ENCODE measurements at places on chromosomes 11 and 22. TPM values are rescaled to one million over a fixed set of nuclear protein-coding genes. Genes with fewer than 3 reads are reported as not detected.

DNA sequence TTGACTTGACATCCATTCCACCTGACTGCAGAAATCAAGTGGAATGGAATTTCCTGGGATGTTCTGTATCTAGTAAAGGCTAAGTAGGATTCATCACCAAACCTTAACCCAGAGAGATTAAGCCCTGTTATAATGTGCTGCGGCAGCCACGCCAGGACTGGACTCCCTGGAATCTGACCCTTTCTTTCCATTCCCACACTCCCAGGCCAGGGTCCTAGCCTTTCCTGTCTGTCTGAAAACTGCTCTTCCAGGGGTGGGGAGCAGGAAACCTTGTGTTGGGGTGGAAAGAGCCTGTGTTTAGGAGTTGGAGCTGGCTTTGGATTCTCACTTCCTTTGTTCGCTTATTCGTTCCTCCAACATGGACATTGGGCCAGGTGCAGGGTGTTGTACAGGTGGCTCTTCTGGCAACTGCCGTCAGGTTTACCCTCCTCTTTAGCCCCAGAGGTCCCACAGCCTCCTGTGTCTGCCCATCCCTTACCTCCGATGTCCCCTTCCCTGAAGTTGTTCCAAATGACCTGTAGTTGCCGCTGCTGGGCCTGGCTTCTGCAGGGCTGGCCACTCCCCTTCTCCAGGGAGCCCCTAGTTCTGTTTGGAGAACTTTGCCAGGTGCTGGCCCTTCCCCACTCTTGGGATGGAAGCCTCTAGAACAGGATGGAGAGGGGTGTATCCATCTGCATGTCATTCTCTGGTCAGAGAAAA is 20.5 kb upstream of the PARVB start:
- no peak for DNase-seq

DNA sequence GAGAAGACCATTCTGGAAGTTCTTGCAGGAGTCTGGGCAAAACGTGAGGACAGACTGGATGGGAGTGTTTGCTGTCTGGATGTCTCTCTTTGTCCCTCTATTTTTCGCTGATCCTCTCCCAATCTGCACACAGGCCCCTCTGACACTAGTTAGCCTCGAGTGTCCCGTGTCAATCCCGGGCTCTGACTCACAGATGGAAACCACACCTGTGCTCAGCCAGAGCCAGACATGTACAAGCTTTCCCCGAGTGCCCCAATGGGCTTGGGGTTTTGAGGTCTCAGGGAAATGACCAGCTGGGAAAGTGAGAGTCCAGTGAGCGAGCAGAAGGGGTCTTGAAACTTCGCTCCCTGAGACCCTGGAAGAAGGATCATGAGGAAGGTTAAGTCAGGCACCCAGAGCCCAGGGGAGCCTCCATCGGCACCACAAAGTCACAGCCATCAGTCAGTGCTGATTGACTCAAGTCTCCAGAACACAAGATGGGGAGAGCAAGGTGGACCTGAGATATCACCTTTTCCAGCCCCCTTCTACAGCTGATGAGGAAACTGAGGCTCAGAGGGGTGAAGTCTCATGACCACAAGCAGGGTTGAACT is 13.9 kb downstream of the APOL2 start:
- no peak for DNase-seq

- DNase-seq: no peak
These were observed 144.0 kb downstream of the CRYBB2 start for GRCh38 chr22:25363474-25363873.

DNA sequence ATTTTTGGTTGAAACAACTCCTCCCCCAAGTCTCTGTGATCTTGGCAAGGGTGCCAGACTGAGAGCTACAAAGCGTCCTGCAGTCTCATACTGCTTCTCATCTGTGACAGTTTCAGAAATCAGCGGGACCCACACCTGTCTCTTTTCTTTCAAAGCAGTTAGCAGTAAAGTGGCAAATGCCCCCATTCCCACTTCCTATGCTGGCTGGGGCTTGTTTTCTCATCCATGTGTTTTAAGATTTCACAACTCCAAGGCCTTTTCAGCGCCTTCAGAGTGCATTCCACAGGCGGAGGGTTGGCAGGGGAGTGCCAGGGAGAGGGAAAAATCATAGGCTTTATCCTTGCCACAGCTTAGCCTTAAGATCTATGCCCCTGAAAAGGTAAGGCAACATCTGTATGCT is 493.5 kb downstream of the OPCML start:
- DNase-seq: no peak

- DNase-seq: peak; percentile 37
These were observed 1.3 kb upstream of the CLCF1 start for GRCh38 chr11:67374571-67375281.

Gene OR8D4
- total RNA-seq: not detected

GRCh38 chr11:121467471-121467870 is 14.7 kb upstream of the SORL1-AS1 start:
- no peak for DNase-seq

GRCh38 chr11:47329987-47330931 is 22.2 kb downstream of the MYBPC3 start:
- no peak for DNase-seq

- DNase-seq: no peak
These were observed 3.5 kb downstream of the CABP2 start for GRCh38 chr11:67519726-67520125.

DNA sequence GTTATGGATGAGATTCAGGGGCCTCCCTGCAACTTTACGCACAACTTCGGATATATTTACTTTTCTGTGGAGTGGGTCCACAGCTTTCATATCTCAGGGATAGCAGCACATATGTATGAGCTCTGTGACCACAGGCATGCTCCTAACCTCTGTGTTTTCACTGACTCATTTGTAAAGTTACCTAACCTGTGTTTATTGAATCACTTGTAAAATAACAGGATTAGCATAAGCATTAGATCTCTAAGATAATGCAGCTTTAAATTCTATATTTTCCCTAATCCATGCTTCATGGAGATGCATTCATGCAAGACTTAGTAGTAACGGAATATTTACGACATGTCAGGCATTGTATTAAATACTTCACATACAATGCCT is 47.9 kb upstream of the DDI1 start:
- peak; percentile 67 for DNase-seq

DNA sequence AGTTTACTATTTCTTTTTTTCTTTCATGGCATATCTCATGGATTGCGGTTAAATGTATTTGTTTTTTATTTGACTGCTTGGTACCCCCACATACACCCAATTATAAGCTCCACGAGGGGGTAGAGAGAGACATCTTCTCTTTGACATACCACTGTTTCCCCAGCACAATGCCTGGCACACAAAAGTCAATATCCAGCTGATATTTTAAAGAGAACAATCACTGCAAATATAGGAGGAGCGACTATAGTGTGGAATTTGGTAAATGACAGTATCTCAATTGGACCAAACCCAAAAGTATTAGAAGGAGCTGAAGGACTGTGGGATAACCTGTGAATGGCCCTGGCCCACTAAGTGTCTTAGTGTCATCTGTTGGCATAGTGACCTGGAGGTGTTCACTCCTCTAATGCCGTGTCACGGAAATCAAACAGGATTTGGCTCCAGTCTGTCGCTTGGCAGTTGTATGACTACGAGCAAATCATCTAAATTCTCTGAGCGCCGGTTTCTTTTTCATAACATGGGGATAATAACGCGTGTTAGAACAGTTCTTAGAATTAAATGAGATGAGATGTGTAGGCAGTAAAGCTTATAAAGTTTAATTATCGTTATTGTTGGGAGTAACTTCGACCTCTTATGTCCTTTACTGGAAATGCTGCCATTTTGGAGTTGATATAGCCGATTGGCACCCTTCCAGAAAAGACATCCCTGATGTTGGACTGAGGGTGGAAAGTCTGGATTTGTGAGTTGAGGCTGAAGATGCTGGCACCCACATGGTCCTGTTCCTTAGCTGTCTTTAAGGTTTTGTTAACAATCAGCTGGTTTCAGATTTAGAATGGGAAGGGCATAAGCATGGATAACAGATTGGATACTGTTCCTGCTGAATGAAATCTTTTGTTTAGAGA is 144.5 kb downstream of the DBX1 start:
- peak; percentile 48 for DNase-seq

DNA sequence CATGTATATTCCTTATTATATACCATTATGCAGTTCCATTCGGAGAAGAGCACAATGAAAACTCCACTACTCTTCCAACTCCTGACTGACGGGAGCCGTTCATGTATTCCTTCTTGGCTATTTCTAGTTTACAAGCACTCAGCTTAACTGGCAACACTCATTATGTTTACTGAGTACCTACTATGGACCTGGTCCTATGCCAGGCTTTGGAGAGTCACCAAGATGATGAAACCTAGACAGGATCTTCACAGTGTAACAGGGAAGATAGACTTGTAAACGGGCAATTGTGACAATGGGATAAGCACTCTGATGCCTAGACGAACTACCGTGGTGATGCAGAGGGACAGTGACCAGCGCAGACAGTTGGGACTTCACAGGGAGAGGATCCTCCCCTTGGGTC is 22.3 kb upstream of the ST3GAL4 start:
- DNase-seq: no peak

Gene MUC2
- total RNA-seq: not detected

GRCh38 chr11:11960687-11961086 is 47.7 kb downstream of the DKK3 start:
- DNase-seq: no peak

Gene CLTCL1
- total RNA-seq: 30.0 TPM

DNA sequence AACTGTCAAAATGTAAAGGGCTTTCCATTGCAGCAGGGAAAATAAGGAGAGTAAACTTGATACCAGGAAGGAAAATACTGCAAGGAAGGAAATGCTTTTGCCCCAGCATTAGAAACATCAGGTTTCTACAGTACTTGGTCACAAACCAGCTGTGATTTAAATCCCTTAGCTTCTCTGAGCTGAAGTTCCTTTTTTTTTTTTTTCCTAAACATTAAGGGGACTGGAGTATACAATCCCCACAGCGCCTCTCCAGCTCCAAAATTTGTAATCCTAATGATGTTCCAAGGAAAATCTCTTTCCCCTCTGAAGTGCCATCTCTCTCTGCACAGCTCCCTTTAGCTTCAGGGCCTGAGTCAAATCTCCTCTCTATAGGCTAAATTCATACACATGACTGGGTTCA is 220.5 kb upstream of the PITPNB start:
- DNase-seq: no peak

Gene PGA5
- not detected for total RNA-seq

DNA sequence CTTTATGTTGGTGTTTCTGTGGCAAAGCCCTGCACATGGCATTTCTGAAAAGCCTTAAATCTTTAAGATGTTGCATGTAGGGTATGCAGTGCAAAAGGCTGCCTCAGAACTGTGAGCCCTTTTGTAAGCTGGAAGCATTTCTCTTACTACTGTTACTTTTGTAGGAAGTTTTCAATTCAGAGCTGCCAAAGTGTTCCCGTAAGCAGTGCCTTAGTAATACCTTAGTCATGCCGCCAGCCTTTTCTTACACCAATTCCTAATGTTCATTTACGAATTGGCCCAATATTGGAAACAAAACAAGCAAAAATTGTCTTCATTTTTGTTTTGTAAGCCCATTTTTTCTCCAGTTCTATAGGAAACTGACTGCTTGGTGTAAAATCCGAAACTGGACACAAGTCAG is 67.4 kb upstream of the RASSF10 start:
- no peak for DNase-seq

DNA sequence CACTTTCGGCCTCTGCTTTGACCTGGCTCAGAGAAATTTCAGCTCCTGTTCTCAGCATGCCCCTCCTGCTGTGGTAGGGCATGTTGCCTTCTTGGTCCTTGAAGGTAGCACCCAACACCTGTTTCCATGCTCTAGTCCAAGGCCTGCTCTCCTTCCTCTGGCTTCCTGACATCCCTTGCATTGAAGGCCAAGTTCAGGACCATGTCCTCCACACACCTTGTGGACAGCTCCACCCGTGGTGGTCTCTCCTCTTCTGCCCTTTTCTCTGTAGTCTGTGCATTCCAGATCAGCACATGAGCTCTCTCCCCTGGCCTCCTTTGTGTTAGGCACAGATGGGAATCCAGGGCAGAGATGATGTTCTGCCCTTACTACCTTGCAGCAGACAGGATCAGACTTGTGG is 225.3 kb downstream of the ADAMTS15 start:
- DNase-seq: peak; percentile 13

Gene CNTF
- 2.2 TPM for total RNA-seq

DNA sequence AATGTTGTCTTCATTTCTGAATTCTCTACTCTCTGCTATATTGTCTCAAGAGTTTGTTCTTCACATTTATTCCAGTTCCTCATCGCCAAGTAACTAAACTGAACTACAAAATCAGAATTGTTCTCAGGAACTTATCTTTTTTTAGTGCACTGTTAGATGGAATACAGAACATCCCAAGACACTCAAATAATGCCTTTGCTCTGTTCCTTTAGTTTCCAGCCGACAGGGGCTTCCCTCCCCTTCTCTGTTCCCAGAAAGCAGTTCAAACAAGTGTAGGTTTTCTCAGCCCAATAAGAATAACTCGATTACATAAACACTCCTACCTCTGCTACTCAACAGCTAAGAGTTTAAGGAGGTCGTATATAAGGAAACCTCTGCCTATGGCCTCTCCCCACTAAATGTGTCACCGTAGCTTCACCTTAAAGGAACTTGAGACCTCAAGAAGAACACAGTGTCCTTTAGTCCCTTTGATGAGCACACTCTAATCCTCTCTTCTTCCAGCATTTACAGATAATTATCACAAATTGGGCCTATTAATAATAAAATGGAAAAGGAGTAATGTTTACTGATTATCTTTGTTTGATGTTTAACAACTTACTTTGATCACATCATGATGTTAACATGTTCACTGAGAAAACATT is 6.9 kb downstream of the POU2AF3 start:
- no peak for DNase-seq

GRCh38 chr22:45830531-45831245 is 146.3 kb downstream of the WNT7B start:
- peak; percentile 54 for DNase-seq

Gene PNPLA3
- total RNA-seq: 1.2 TPM

Gene MS4A14
- total RNA-seq: not detected

DNA sequence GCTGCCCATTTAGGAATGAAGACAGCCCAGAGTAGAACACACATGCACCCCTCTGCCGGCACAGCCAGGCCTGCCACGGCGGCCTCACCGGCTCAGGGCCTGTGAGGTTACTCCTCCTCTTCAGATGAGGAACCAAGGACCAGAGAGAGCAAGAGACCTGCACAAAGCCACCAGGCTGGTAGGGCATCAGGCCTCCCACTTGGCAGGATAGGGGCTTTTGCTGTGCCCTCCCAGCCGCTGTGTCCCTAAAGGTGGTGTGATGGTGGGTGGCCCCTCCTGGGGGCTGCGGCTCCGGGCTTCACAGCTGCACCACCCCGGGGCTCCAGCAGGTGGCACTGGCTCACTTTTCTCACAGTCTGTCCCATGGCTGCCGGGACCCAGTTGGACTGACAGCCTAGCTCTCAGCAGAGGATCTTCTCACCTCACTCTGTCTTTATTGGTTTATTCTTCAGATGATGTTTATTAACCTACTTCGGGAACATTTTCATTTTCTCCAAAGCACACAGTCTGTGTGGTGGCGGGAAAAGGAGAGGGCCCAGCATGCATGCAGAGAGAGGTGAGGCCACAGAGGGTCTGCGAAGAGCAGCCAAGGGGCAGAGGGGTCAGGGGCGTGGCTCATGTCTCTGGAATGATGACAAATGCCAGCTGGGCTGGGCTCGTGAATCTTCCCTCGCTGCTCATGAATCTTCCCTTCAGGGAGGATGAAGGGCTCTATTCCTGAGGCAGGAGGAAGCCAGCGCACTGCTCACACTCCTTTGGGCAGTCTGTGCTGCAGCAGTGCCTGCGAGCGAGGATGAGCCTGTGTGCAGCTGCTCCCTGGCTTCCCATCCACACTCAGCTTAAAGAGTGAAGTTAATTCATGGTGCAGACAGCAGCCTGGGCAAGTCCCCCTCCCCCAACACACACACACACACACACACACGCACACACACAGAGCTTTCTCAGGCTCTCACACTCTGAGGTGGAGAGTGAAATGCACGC is 101.1 kb upstream of the PITPNB start:
- DNase-seq: peak; percentile 23

GRCh38 chr11:78313181-78313795 is 104.3 kb downstream of the GAB2 start:
- peak; percentile 66 for DNase-seq
